ENCODE measurements at places on chromosomes 16 and 17. TPM values are rescaled to one million over a fixed set of nuclear protein-coding genes. Genes with fewer than 3 reads are reported as not detected.

The RILP gene
- 12.2 TPM for total RNA-seq

The HSDL1 gene
- total RNA-seq: 13.0 TPM

The EPN3 gene
- total RNA-seq: not detected

The SLC35G6 gene
- not detected for total RNA-seq

The EPOP gene
- total RNA-seq: 8.1 TPM

Measured in cardiac atrium fibroblast (primary cell).